ENCODE measurements at places on chromosomes 3 and 15.

DNA sequence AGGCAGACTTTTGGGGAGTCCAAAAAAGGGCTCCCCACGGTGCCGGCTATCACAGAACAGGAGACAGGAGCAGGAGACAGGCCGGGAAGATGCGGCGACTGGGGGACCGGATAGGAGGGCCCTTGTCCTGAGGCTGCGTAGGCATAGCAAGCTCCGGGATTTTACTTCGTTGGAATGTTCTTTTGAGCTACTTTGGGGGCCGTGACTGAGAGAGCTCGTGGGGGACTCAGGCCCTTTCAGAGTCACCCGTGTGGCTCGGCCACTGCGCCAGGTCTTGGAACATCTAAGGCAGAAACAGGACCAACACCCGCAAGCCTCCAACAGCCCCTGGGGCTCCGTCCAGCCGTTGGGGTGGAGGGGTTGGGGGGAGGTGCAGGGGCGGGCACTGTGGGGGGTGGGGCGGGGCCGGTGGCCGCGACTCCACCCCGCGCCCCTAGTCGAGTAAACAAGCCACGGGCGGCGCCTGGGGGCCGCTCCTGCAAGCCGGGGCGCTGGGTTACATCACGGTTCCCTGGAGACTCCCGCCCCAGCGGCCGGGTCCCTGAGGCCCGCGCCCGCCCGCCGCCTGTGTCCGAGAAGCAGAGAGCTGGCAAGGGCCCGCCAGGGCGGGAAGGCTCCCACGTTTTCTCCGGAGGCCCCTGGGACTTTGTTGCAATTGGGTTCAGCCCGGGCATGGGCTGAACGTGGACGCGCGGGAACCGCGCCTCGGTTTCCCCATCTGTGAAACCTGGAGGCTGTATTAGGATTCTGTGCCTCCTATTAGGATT lies 23.3 kb upstream of the C15orf39 start:
- DNase-seq = no peak

GRCh38 chr15:70535071-70535954 lies 228.0 kb downstream of the UACA start:
- DNase-seq = no peak

DNA sequence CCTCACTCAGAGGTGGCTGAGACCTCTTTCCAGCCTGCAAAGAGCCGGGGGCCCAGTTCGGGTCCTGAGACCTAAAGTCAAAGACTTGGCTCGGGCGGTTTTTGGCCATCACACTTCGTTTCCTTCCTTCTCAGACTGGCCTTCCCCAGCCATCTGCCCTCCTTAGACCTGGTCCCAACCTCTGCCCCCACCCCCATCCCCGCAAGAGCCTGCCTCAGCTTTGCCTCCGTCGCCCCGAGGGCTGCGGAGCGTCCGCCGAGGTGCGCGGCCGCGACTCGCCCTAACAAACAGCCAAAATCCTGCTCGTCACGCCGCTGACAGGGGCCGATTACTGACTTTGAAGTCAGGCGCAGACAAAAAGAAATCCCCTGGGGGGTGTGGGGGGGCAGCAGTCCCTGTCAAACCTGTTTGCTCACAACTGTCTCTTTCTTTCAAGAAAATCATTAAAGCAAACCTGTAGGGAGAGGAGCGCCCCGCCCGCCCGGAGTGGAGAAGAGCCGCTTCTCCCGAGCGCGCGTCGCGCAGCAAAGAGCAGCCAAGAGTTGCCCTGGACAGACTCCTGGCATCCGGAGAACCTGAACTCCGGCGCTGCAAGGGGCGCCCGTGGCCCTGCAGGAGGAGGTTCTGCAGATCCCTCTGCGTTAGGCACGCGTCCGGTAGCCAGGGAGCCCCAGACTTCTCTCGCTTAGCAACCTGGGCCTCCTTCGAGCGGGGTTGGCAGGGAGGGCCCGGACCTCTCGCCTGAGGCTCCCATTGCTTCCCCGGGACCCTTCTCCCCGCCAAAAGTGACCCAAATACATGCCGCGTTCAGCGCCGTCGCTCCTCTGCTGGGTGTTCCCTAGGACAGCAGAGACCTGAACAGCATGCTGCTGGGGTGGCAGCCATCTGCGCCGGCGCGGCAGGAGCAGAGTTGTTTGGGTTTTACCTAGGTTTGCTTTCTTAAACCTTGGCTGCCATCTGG lies 4.5 kb downstream of the SOX14 start:
- peak; percentile 13 for DNase-seq

DNA sequence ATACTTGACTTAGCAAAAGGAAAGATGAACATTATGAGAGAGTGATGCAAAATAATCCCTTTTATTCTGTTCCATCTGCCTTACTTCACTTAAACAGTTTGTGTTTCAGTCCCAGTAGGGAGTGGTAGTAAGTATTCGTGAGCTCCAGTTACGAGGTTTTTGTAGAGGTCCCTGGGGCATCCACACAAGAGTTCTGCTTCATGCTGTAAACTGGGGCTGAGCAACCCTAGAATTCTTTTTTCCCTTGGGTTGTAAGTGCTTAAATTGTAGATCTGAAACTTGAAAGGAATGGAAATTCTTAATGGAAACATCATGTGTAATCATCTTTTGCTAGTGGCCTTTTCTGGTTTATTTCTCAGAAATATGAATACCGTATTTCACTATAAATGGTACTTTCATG lies 79.5 kb downstream of the SEMA6D start:
- DNase-seq = no peak

GRCh38 chr15:87312221-87312620 lies 944.3 kb downstream of the NTRK3 start:
- DNase-seq = no peak
